ENCODE measurements at places on chromosomes 11 and 22.

GRCh38 chr11:78253797-78254196 lies 65.1 kb downstream of the USP35 start:
- no peak for DNase-seq

DNA sequence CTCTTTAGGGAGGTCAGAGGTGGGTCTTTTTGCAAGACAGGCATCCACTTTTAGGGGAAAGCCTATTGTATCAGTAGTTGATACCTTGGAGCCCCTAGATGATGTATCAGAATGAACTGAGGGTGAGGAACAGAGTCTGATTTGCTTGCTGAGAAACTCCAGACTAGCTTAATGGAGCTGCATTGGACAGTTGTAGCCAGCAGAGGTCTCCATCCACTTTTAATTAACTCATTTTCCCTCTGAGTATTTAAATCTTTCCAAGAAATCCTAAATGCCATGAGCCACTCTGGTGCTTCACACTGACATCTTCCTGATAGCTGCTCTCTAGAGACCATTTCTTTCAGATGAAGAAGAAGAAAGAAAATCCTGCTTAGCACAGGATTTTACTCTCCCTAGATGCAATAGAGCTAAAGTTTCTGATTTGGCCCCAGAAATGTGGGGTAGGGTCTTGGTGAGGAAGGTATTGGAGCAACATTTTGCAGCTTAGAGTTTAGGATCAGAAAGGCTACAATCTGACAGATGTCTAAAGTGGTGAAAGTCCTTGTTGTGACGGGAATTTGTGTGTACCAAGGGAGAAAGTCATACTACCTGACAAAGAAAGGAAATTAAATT lies 38.0 kb downstream of the EXT2 start:
- no peak for DNase-seq

GRCh38 chr22:19727310-19728150 lies 4.2 kb downstream of the GP1BB start:
- DNase-seq, result no peak

DNA sequence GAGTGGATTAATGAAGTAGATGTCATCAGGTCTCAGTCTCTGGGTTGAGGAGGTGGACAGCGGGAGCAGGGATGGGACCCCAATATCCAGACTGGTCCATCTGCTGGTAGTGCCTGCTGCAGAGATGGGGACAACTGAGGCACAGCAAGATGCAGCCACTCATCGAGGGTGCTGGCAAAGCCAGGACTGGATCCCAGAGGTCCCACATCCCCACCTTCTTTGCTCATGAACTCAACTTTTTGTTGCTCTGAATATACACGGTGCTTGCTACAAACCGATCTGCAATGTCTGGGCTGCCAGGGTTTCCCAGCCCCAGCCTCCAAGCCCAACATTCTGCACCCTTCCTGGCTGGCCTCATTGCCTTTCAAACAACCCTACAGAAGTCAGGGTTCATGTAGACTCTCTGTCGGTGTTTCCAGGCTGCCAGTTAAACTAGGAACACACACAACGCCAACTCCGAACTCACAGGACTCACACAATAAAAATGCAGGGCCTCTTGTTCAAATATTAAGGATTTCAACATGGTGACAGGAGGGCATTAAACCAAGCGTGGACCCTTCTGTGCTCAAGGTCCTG lies 168.2 kb downstream of the MN1 start:
- DNase-seq, result no peak
